Effector CD4-positive, alpha-beta T cell (primary cell): ENCODE measurements at places on chromosomes 16 and 17.

DNA sequence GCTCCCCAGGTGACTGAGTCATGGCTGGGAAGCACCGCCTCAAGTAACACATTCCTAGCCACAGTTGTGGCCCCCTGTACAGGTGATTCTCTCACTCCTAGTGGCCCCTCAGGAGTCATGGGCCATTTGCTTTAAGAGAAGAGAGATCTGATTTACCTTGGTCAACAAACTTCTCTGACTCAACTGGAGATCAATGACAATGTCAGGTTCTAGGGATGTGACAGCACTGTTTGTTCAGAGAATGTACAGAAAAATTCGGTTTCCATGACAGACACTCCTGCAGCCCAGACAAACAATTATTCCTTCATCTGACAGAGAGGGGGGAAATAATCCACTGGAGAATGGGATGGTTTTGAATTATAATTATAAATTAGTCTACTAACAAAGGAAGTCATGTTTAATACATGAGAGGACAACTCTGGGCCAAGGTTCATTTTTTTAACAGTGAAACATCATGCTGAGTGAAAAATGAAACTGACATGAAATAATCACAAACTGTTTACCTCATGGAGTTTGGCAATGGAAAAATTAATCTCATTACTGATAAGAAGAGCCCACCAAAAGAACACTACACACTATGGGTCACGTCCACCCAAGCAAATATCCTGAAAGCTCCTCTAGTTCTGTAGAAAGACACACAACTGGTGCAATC is 9.7 kb downstream of the ERN1 start:
- no peak for DNase-seq

GRCh38 chr17:12388226-12388625 is 277.5 kb upstream of the MYOCD start:
- DNase-seq, result no peak

DNA sequence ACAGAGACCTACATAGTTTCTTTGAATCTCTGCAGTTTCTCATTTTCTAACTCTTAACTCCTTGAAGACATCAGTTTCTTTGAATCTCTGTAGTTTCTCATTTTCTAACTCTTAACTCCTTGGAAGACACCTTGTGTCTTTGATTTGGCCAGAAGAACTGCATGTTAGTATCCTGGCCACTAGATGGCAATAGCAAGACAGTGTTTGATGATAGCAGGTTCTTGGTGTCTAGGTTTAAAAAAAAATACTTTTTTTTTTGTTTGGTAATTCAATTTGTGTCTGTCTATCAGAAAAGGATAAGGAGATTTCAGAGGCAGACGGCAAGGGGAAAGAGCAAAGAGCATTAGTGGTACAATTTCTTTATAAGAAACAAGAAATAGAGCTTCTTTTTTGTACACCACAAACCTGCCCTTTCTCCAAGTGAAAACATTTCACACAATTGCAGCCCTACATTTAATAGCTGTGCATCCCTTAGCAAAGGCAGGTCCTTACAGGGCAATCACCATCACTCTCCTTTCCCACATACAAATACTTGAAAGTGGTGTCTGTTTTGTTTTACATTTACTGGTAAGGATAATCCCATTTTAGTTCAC is 1324.9 kb upstream of the CDH8 start:
- DNase-seq, result no peak

DNA sequence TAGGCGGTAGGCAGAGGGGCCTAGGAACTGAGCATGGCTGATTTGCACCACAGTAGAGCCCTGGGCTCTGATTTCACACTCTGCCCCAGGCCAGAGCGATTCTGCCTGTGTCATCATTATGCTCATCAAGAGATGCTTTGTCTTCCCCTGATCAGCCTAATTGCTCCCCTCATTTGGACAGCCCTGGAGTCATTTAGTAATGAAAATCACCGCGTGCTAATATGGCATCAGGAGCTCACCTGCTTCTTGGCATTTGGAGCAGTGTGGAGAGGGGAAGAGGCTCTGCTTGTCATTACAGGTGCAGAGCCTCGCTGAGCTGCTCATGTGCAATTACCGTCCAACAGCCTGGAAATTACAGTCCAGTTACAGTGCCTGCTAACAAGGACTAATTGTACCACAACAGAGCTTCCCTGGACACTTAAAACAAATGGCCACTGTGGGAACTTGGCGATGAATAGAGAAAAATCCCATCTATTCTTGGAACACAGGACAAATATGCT is 157.1 kb upstream of the WSCD1 start:
- DNase-seq, result no peak

DNA sequence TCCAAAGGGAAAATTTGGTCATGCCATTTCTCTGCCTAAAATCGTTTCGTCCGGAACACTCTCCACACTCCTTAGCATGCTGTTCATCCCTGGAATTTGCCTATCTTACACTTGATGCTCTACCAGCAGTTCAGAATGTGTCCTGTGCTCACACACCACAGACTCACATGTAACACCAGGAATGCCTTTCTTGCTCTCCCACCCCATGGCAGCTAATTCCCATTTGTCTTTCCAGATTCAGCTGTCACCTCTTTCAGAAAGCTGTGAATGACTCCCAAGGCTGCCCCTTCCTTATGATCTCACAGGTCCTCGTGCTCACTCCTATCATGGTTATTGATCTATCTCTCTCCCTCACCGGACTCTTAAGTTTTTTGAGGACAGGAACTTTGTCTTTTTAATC is 38.1 kb downstream of the HYDIN start:
- DNase-seq, result no peak

DNA sequence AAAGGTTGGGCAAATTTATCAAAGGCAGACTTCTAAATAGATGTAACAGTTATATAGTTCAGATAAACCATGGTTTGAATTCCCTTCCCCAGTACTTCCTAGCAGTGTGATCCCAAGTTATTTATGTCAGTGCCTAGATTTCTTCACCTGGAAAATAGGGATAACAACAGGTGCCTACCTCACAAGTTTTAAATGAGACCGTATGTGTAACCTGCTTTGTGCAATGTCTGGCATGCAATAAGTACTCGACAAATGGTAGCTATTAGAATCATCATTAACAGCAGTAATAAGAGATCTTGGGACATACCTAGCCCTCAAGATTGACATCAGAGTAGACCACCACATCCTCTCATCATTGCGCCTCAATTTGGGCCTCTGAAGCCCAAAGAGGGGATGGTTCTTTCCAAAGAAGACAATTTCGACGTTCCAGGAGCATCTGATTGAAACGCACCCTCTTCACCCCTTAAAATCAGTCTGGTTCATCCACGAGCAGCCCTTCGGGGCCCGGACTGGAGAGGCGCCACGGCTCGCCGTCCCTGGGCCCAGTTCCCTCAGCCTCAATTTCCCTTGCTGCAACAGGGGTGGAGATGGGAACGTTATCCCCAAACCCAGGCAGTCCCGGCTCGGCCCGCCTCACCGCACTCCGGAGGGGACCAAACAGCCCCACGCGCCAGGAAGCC is 541 bp downstream of the ACACA start:
- DNase-seq, result no peak

DNA sequence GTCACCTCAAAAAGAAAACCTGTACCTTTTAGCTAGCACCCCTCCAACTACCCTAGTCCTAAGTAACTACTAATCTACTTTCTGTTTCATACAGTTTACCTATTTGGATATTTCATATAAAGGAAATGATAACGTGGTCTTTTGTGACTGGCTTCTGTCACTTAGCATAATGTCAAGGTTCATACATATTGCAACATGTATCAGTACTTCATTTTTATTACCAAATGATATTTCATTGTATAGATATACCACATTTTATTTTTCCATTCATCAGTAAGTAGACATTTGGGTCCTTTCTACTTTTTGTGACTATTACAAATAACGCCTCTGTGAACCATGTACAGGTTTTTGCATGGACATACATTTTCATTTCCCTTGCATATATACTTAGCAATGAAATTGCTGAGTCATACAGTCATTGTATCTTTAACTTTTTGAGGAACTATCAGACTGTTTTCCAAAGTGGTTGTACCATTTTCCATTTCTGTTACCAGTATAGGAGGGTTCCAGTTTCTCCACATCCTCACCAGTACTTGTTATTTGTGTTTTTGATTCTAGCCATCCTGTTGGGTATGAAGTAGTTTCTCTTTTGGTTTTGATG is 23.7 kb downstream of the MOSMO start:
- DNase-seq, result no peak

DNA sequence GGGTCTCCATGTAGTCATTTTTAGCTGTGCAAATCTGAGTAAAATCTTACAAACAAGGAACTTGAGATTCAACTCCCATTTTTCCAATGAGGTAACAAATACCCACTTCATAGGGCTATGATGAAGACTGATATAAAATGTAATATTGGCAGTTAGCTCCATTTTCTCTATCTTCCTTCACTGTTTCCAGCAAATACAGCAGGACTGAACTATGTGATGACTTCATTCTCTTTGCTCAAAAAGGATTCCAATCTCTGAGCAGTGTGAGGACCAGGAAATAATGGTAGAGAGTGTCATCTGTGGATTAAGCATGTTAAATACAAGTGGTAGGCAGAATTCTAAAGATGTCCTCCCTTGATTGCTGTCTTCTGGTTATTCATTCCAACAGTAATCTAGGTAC is 18.3 kb downstream of the RND2 start:
- DNase-seq, result no peak

- peak; percentile 20 for DNase-seq
Observed at GRCh38 chr17:32007463-32008298, 498 bp downstream of the LRRC37B start.

DNA sequence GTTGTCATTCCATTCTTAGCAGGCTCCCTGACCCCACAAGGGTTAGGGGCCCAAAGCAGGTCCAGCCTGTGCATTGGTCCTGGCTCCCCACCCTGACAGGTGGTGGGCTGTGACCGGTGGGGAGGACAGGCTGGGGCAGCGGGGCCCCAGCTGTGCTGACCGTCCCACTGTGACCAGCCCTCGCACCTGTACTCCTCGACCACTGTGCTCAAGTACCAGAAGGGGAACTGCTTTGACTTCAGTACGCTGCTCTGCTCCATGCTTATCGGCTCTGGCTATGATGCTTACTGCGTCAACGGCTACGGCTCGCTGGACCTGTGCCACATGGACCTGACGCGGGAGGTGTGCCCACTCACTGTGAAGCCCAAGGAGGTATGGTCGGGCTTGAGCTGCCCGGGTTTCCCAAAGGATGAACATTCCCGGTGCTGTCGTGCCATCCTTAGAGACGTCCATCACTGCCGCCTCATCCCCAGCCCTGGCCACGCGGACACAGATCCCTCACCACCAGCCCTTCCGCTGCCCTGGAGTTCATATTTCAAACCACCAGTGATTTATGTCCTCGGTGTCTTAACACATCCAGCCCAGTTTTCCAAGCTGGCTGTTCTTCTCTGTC is 7.3 kb downstream of the DRC7 start:
- DNase-seq, result no peak

DNA sequence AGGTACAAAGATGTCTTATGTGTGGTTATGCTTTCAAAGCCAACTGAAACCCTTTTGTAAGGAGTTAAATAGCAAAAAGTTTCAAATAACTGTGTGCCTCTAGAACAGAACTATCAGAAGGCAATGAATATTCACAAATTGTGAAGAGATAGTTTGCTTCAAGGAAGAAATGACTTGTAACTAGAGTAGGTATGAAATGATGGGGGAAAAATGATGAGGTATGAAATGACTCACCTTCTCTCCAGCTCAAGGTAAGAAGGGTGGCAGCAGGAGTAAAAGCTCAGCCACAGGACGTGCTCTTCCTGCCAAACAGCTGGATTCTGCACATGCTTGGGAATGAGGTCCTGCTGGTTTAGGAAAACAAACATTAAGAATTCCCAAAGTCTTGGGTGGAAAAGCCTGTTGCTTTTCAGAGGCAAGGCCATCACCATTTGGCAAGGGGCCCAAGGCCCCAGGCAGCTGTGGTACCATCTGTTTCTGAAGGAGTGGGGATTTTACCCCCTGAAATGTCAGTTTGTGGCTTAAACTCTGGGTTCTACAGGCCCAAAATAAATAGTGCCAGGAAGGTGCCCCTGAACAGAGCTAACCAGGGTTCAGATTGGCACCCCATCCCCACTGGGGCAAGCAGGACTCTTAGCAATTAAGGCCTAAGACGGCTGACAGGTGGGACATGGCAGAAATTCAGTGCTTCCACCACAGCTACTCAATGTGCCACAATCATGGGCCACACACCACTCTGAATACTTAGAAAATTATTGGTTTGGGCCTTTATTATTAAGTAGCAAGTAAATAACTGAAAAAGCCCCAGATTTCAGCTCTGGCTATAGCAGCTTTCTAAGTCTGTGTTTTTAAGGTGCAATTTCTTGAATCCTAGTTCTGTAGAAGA is 13.3 kb downstream of the HERPUD1 start:
- no peak for DNase-seq

DNA sequence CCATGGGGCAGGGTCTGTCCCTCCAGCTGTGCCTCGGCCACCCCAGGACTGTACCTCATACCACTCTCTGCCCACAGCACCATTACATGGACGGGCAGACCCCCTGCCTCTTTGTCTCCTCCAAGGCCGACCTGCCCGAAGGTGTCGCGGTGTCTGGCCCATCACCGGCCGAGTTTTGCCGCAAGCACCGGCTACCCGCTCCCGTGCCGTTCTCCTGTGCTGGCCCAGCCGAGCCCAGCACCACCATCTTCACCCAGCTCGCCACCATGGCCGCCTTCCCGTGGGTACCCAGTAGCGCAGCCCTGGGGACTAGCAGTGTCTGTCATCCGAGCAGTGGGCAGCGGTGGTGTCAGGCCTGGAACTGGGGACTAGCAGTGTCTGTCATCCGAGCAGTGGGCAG is 2.6 kb upstream of the RHBDL1 start:
- DNase-seq, result no peak

DNA sequence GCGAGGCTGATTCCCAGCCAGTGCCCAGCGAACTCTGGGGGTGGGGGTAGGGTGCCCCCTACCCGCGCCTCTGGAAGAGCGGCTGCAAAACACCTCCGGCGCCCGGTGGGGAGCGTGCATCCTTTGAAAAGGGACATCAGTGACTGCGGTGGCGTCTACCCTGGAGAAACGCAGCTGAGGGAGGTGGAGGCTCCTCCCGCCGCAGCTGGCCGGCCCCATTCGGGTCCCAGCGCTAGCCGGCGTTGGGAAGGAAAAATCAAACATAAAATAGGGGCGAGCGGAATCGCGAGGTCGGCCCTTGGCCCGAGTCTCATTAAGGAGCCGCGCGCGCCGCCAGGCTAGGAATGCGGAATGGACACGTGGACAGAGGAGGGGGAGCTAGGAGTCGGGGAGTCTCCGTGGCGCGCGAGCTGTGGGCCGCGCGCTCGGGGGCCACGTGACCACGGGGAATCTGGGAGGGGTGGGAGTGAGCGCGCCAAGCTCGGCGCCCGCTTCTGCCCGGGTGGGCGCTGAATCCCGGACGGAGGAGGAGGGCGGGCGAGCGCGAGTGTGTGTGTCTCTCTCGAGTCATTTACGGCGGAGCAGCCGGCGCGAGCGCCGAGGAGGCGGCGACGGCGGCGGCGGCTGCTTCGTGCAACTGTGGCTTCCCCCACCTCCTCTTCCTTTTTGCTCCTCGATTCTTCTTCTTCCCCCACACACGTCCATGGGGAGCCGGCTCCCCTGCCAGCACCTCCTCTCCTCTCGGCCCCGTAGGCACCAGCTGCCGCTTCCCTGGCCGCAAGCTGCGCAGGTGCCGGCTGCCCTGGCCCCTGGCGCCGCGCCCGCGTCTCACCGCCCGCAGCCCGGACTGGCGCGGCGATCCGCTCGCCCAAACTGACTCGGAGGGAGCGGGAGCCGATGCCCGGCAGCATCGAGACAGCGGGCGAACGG is at the start of gene TMEM132E:
Gene TMEM132E (plus strand): TSS at position 566 of the 930 bp plus-strand sequence. CDS start 1,495 bp downstream, outside the sequence.
- no peak for DNase-seq
